ENCODE measurements at places on chromosomes 13 and 19.

DNA sequence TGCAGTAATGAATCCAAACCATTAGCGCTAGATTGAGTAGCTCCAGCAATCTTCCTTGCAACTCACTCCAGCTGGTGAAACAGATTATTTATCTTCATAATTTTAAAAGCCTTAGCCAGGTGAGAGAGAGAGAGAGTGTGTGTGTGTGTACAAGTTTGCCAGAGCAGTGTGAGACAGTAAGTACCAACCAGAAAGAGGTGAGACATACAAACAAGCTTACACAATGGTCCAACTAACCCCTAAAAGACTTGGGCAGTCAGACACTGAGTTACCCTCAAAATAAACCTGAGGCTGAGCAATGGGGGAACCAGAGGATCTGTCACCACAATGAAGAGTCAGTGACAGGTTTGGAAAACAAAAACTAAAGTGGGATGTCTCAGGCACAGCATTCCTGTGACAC lies 8.1 kb upstream of the THSD1 start:
- peak; percentile 36 for DNase-seq

GRCh38 chr19:43439032-43439708 lies 24.5 kb downstream of the TEX101 start:
- peak; percentile 71 for DNase-seq

GRCh38 chr19:45171211-45171623 lies 6.8 kb downstream of the TRAPPC6A start:
- no peak for DNase-seq

DNA sequence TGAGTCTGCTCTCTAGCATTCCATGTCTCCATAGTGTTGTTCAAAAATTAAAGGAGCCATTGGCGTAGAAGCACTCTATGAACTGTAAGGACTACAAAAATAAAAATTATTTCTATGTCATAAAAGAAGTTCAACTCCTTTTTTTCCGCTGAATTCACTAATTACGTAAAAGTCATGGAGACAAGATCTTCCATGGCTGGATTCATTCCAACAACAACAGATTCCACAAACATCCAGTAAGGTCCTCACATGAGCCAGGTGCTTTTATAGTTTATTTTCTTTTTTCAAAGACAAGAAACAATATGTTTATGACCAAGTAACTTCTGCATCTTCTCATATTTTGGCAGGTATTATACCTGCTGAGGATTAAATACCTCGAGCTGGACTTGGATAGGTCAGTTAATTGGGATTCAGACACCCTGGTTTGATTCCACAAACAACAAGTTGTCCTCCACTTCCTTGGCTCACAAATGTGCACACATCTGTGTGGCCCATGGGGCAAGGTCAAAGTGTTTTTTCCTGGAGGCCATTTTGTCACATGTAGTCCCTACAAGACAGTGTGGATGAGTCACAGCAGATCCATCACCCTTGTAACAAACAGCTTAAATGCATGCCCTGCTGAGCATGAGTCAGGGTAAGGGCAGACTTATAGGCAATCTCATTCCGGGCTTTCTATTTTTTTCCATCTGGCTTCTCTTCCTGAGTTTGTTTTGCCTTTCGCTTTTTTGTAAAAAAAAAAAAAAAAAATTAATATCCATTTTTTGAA lies 475.6 kb downstream of the COG6 start:
- peak; percentile 67 for DNase-seq

GRCh38 chr13:23642110-23642509 lies 71.9 kb downstream of the TNFRSF19 start:
- DNase-seq, result no peak

DNA sequence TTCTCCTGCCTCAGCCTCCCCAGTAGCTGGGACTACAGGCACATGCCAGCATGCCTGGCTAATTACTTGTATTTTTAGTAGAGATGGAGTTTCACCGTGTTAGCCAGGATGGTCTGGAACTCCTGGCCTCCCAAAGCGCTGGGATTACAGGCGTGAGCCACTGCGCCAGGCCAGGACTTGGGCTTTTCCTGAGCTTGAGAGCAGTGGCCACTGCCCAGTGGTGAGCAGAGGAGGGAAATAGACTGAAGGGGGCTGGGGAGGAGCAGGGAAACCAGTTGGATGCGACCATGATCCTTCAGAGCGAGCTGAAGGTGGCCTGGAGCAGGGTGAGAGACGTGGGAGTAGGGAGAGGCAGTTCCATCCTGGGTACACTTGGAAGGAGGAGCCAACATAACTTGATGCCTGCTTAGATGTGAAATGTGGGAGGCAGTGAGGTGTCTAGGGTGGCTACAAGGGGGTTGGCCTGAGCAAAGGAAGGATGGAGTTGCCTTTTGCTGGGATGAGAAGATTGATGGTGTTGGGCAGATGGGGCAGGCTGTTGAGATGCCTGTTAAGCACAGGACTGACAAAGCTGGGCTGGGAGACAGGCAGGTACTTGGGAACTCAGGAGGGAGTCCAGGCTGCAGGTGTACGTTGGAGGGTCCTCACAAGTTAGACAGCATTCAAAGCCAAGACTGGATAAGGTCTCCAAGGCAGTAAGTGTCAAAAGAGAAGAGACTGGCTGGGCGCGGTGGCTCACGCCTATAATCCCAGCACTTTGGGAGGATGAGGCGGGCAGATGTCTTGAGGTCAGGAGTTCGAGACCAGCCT lies 31.8 kb downstream of the KCTD15 start:
- DNase-seq, result no peak

DNA sequence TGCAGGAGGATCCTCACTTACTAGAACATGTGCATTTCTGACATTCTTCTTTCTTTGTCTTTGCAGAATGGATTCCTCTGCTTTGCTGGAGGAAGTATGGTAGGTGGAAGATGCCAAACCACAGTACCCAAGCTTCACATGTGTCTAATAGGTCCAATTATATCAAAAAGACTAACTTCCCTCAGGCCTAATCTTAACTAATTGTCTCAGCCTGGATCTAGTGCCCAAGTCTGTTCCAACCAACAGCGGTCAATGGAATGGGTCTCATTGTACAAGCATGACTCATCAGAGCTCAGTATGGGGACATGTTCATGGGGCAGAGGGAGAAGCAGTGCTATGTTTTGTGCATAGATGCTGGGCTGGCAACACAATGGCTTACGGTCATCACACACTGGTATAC lies 81.6 kb upstream of the CSNK1A1L start:
- peak; percentile 35 for DNase-seq

DNA sequence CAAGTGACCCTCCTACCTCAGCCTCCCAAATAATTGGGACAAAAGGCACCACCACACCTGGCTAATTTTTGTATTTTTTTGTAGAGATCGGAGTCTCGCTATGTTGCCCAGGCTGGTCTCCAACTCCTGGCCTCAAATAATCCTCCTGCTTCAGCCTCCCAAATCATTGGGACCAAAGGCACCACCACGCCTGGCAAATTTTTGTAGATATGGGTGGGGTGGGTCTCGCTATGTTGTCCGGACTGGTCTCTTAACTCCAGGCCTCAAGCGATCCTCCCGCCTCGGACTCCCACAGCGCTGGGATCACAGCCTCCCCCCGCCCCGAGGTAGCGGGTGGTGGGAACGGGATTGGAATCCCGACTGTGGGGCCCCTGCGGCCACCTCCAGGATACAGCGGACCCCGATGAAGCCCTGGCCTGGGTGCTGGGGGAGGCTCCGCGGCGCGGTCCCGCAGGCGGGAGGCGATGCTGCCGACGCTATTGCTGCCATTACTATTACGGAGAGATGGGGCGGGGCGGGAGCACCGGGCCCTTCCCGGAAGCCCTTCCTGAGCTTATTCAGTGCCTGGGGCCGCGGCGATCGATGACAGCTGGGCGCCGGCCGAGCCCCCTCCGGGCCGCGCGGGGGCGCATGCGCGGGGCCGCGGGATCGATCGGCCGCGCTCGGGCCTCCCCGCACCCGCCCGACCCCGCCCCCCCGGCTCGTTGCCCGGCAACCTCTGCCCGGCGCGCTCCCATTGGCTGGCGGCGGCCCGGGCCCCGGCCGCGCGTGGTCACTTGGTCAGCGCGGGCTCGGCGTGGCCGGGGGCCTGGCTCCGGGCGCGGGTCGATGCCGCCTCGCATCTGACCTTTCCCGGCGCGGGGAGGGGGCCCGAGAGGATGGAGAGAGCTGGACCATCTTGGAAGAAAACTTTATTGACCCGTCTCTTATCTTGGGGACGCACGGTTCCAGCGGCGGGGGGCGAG lies 27.9 kb upstream of the ONECUT3 start:
- peak; percentile 27 for DNase-seq

DNA sequence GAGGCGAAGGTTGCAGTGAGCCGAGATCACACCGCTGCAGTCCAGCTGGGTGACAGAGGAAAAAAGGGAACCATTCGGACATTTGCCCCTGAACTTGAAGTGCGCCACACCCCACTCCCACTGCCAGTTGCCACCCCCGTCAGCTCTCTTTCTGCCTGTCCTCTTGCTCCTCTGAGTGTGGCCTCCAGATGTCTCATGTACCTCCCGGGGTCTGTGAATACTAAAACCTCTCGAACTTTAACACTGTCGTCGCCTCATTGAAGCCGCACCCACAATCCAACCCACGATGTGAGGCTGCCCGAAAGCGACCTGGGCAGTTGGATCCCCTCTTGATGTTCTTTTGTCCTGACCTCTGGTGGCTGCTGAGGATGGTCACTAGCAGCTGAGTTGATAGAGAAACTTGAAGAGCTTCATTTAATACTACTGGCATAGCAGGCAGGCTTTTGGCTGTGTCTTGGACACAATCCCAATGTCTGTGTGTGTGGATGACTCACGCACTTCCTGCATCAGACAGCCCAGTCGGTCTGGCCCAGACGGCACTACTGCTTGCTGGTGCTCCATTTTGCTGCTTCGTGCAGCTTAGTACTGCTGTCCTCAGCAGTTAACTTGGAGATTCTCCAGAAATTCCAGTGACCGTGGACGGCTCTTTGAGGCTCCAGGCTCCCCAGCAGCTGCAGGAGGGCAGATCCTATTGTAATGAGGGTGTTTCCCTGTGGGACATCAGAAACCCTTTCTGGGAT lies 4.2 kb downstream of the FPR3 start:
- peak; percentile 85 for DNase-seq

- no peak for DNase-seq
Measured at GRCh38 chr13:23902975-23903905, 5.9 kb upstream of the C1QTNF9B start.

DNA sequence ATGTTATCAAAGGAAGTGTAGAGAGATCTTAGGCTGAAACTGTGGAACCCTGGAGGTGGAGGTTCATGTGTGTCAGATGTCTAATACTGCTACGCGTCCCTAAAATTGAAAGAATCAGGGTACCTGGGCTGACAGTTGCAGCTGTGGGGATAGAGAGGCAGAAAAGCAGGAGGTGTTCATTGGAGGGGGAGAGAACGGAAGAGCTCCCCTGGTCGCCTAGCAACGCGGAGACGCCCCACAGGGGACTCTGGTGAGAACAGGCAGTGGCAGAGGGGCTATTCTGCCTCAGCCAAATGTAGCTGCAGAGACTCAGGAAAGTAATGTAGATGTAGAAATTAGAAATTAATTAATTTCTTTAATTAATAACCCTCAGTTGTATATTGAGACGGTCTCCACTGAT lies 10.1 kb upstream of the ZNF835 start:
- DNase-seq, result no peak

DNA sequence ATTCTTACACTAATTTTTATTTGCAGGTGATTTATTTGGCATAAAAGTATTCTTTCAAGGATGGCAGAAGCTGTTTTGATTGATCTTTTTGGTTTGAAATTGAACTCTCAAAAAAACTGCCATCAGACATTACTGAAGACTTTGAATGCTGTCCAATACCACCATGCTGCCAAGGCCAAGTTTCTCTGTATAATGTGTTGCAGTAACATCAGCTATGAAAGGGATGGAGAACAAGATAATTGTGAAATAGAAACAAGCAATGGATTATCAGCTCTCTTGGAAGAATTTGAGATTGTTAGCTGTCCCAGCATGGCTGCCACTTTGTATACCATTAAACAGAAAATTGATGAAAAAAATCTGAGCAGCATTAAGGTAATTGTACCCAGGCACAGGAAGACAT lies 1.2 kb downstream of the LACC1 start:
- no peak for DNase-seq

DNA sequence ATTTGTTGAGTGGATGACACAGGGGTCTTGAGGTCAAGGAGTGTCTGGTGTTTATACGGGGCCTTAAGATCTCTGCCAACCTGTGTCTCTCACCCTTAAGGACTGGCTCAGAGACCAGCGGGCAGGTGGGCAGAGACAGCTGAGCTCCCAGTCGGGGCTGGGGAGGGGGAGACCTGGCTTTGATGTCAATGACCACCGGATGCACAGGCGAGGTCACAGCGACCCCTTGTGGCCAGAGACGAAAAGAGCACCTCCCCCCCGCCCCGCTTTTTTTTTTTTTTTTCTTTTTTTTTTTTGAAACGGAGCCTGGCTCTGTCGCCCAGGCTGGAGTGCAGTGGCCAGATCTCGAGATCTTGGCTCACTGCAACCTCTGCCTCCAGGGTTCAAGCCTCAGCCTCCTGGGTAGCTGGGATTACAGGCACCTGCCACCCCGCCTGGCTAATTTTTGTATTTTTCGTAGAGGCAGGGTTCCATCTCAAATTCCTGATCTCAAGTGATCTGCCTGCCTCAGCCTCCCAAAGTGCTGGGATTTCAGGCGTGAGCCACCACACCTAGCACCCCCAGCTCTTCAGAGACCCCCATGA lies 12.1 kb upstream of the KLK14 start:
- DNase-seq, result no peak

DNA sequence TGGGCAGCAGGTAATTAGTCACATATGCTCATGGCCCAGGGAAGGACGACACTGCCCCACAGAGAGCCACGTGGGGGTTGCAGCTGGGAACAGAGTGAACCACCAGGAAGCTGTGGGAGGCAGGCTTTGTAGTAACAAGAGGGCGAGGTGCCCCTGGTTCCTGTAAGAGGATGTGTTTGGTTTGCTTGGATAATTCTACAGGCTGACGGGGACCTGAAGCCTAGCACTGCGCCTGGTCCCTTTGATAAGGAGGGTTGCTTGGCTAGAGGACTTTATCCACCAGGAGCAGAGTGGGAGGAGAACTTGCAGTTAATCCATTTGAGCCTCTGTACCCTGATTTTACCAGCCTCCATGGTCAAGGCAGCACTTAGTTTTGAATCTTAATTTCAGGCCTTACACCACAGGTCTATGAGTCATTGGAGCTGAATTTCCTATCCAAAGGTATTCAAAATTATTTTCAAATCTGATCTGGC lies 67.4 kb upstream of the CLDN10 start:
- DNase-seq, result peak; percentile 45

DNA sequence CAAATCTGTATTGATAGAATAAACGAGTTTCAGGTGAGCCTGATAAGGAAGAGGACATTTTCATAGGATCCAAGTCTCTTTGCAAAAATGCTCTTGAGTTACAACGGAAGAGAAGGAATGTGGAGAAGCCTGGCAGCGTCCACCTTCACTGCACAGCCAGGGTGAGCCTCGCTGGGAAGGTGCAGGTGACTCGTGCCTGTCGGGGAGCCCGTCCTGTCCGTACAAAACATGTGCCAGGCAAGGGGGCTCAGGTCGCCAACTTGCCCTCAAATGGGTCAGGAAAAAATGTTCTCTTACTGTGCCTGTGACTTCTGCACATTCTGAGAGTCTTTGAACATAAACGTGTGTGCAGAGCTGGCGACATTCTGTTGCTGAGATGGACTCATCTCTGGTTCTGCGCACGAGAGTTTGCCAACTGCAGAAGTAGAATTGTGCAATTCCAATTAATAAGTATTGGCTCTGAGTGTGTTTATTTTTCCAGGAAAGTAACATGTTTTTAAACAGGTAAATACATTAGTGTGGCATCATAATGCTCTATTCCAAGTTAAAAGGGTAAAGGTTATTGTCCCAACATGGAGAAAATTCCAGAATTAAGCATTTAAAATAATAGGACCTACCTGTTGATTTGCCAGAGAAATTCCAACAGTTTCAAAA lies 28.6 kb downstream of the NAXD start:
- no peak for DNase-seq

GRCh38 chr13:113220877-113221276 lies 11.5 kb downstream of the CUL4A start:
- no peak for DNase-seq

Measured in mammary epithelial cell (primary cell).